ENCODE measurements at places on chromosomes 5 and 9.
A peak's percentile ranks its signal among the peaks of the same experiment; 100 is the strongest.

DNA sequence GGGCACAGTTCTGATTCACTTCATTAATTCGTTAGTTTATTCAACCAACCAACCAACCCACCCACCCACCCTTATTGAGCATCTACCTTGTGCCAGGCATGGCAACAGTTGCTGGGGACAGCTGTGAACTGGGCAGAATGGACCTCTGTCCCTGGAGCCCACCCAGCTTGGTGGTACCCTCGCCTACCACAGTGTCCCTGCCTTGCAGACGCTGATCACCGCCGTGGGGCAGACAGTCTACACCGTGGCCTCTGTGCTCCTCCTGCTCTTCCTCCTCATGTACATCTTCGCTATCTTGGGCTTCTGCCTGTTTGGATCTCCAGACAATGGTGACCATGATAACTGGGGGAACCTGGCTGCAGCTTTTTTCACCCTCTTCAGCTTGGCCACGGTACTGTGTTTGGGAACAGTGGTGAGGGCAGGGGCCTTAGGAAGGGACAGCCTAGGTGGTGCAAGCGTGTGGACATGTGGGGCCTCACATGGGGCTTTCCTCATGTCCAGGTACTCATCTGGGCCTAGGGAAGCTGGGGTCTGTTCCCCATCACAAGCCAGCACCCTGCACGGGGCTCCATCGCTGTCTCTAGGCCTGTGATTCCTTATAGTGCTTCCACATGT is 26.2 kb downstream of the PITX1 start:
- DNase-seq = no peak

GRCh38 chr9:4630836-4631235 is 31.3 kb upstream of the PLPP6 start:
- DNase-seq = peak; percentile 20

GRCh38 chr9:113475992-113476391 is 12.5 kb downstream of the RGS3 start:
- no peak for DNase-seq

- peak; percentile 2 for DNase-seq
These were observed 43.0 kb upstream of the HTR4 start for GRCh38 chr5:148697180-148697808.

DNA sequence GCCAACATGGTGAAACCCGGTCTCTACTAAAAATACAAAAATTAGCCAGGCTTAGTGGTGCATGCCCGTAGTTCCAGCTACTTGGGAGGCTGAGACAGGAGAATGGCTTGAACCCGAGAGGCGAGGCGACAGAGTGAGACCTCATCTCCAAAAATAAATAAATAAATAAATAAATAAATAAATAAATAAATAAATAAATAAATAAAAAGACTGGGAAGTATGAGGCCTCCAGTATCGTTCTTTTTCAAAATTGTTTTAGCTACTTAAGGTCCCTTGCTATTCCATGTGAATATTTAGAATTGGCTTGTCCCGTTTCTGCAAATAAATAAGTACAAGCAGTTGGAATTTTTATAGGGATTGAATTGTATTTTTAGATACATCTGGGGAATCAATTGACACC is 3.0 kb upstream of the SETX start:
- no peak for DNase-seq
